ENCODE measurements at places on chromosomes 1 and 21.

DNA sequence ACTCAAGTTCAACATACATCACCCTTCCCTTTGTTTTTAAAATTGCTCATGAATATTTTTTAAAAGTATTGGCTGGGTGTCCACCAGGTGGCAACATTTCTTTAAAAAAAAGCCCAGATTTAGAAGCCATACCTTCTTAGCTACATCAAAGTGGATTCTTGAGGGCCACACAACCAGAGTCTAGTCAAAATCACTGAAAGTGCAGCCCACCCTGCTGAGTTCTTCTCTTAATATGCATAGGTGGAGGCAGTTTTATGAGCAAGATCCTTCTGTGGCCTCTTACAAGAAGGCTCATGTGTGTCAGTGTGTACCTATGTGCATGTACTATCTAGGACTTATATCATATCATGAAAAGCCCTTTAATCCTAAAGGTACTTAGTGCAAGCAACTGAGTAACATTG, 16.9 kb upstream of the GNG12 start:
- DNase-seq = no peak

DNA sequence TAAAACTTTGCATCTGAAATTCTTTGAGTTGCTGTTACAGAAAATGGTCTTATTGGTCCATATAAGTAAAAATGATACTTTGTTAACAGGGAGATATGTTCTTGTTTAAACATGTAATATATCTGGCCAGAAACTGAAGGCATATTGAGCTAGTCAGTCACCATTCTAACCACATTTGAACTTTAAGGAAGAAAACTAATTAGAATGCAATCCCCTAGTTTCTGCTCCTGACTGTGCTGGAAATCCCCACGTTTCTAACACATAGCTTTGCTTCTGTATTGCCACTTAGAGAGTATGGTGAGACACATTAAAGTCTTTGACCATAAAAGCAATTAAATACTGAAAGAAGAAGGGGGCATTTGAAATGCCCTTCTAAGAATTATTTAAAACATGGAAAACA, 32.1 kb upstream of the HIVEP3 start:
- DNase-seq = no peak

GRCh38 chr1:161505686-161506085, 429 bp downstream of the FCGR2A start:
- DNase-seq = no peak

DNA sequence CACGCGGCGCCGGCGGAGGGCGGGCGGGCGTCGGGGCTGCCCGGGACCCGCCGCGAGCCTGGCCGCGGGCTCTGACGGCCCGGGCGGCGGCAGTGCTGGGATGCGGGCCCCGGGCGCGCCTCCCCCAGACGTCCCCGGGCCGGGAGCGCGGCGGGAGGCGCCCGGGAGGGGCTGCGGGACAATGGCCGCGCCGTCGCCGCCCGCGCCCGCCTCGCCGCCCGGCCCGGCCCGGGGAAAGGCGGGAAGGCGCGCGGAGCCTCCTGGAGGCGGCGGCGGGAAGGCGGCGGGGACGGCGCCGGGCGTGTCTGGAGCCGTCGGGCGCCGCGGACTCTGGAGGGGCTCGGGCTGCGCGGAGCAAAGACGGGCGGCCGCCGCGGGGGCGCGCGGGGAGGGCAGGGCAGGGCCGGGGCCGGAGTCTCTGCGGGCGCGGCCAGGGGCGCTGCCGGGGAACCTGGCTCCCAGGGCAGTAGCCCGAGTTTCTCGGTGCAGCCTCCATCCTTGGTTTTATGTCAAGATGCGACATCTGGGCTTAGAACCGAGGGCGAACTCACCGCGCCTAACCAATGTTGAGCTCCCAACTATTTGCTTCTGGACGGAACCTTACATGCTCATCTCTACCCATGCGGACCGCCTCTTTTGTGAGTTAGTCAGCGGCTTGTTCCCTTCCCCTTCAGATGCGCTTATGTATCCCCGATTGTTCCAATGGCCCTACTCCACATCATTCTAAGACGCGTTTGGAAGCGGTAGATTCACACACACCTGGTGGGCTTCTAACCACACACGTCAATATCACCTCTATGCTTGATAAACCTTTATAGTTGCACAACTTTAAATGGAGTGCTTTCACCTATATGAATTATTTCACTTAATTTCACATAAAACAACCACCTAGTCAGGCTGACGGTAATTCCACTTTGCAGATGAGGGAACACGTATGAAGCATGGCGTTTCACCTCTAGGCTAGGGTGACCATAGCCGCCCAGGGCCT, 651 bp downstream of the ZBTB8A start:
- DNase-seq = no peak

- DNase-seq = no peak
Measured at GRCh38 chr1:237124856-237125462, 83.0 kb downstream of the RYR2 start.
